ENCODE measurements at places on chromosomes 7 and 10. TPM values are rescaled to one million over a fixed set of nuclear protein-coding genes. Genes with fewer than 3 reads are reported as not detected.
A peak's percentile ranks its signal among the peaks of the same experiment; 100 is the strongest.

DNA sequence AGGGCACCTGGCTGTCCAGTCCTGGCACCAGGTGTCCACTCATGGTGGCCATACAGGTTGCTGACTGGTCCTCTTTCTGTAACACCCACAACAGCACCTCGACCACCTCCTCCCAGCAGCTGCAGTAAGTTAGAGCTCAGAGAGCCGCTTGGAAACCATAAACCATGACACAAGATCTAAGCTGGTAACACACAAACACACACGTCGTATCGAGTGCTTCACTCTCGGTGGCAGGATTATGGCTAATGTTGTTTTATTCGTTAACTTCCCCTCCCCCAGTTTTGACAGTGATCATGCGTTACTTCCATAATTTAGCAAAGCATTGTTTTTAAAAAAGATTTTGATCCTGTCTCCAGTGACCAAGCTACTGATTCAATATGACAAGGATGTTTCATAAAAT lies 59.7 kb downstream of the CAMK2B start:
- H3K27ac ChIP-seq: no peak overlapping the region
- no peaks in the 10 kb centered on the region for H3K27me3 ChIP-seq
- no peak overlapping the region for H3K4me3 ChIP-seq
- no peak for DNase-seq

GRCh38 chr10:2790396-2791188 lies 276.8 kb upstream of the PFKP start:
- no peaks in the 10 kb centered on the region for H3K4me1 ChIP-seq
- H3K27me3 ChIP-seq: no peaks in the 10 kb centered on the region
- H3K36me3 ChIP-seq: no peaks in the 10 kb centered on the region
- no peak overlapping the region for H3K4me3 ChIP-seq
- no peak for DNase-seq
- H3K27ac ChIP-seq: no peak overlapping the region

DNA sequence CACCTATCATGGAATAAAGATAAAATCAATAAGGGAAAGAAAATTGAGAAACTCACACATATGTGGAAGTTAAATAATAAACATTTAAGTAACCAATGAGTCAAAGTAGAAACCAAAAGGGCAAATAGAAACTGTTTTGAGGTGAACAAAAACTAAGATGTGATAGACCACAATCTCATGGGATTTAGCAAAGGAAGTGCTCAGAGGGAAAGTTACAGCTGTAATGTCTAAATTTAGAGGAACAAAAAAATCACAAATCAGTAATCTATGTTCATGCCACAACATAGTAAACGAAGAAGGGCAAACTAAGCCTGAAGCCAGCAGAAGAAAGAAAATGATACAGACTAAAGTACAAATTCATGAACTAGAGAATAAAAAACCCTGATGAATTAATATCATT lies 16.3 kb downstream of the CYP3A4 start:
- H3K4me3 ChIP-seq: no peak overlapping the region
- no peak for DNase-seq
- H3K4me1 ChIP-seq: no peaks in the 10 kb centered on the region
- H3K36me3 ChIP-seq: no peaks in the 10 kb centered on the region

GRCh38 chr7:6725003-6725402 lies 18.3 kb upstream of the ZNF12 start:
- peak; percentile 84 for DNase-seq
- H3K27me3 ChIP-seq: no peaks in the 10 kb centered on the region
- H3K36me3 ChIP-seq: no peaks in the 10 kb centered on the region
- H3K27ac ChIP-seq: no peak overlapping the region
- H3K4me1 ChIP-seq: no peaks in the 10 kb centered on the region

- H3K4me1 ChIP-seq: no peaks in the 10 kb centered on the region
- no peak for DNase-seq
- H3K27me3 ChIP-seq: no peaks in the 10 kb centered on the region
- H3K27ac ChIP-seq: no peak overlapping the region
- no peaks in the 10 kb centered on the region for H3K36me3 ChIP-seq
- no peak overlapping the region for H3K4me3 ChIP-seq
These were observed 101.9 kb downstream of the EVX1 start for GRCh38 chr7:27344471-27344870.

DNA sequence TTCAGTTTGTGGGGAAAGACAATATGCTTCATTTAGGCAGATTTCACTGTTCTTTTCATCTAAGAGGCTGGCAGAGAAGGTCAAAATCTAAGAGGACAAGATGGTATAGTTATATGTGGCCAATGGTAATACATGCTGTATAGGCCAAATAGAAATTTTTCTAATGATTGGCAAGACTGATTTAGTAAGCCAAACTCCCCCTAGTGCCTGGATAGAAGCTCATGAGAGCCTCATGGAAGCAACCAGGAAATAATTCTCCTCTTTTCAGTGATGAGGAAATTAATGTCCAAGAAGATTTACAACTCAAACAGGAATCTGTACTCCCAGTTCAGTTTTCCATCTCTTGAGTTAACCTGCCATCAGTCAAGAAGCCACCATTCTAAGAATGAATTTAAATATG lies 253.6 kb upstream of the PHF14 start:
- no peaks in the 10 kb centered on the region for H3K27me3 ChIP-seq
- no peaks in the 10 kb centered on the region for H3K4me1 ChIP-seq
- DNase-seq: no peak
- no peak overlapping the region for H3K4me3 ChIP-seq

GRCh38 chr7:18495412-18496340 lies at the start of gene HDAC9:
TSS of gene HDAC9 (plus strand) at chr7:18495749. CDS start at chr7:18496303, 554 bp downstream.
- peak within 1 kb of the TSS; percentile 75 for H3K27ac ChIP-seq
- peak within 1 kb of the TSS; percentile 34 for H3K4me3 ChIP-seq
- no peaks in the 10 kb centered on the region for H3K27me3 ChIP-seq

- H3K4me3 ChIP-seq: no peak overlapping the region
- H3K27ac ChIP-seq: no peak overlapping the region
- no peak for DNase-seq
- H3K27me3 ChIP-seq: no peaks in the 10 kb centered on the region
These were observed 138.9 kb downstream of the EBF3 start for GRCh38 chr10:129825221-129825620.

GRCh38 chr7:157585113-157585861 lies 248.5 kb downstream of the DNAJB6 start:
- peak; percentile 26 for DNase-seq
- no peaks in the 10 kb centered on the region for H3K27me3 ChIP-seq
- H3K27ac ChIP-seq: no peak overlapping the region
- H3K36me3 ChIP-seq: no peaks in the 10 kb centered on the region

GRCh38 chr10:22690158-22690557 lies 24.2 kb downstream of the PIP4K2A start:
- H3K27me3 ChIP-seq: no peaks in the 10 kb centered on the region
- H3K36me3 ChIP-seq: no peaks in the 10 kb centered on the region
- DNase-seq: no peak
- H3K27ac ChIP-seq: no peak overlapping the region

DNA sequence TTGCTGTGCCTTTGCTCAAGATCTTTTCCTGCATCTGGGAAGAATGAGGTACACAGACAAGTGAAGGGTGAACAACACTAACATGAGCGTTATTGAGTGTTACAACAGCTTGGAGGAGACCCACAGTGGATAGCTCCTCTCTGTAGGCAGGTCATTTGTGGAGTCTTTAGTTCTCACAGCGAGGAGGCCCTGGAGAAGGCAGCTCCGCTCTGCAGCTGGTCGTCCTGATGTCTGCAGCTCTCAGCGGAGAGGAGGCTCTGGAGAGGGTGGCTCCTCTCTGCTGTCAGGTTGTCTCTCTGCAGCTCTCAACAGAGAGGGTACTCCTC lies 7.0 kb upstream of the DYNC2I1 start:
- H3K4me3 ChIP-seq: no peak overlapping the region
- no peaks in the 10 kb centered on the region for H3K4me1 ChIP-seq
- no peaks in the 10 kb centered on the region for H3K36me3 ChIP-seq
- H3K27ac ChIP-seq: no peak overlapping the region
- no peaks in the 10 kb centered on the region for H3K27me3 ChIP-seq

DNA sequence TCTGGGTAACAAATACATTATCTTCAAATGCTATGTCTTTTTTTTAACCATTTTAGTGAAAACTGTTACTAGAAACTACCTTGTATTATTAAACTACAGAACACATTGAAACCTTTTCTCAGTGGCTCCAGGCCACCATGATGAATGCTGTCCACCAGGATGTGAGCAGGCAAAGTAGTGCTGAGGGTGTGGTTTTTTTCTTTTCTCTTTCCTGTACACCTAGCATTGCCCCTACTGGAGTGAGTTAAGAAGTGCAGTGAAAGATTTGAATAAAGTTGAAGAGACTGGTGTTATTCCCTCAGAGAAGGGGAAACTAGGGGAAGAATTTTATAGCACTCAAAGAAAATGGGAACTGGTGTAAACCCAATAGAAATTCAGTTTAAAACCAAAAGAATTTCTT lies 120.0 kb upstream of the SAMD8 start:
- H3K27me3 ChIP-seq: no peaks in the 10 kb centered on the region
- no peak overlapping the region for H3K27ac ChIP-seq
- no peak for DNase-seq
- no peaks in the 10 kb centered on the region for H3K4me1 ChIP-seq
- H3K4me3 ChIP-seq: no peak overlapping the region

DNA sequence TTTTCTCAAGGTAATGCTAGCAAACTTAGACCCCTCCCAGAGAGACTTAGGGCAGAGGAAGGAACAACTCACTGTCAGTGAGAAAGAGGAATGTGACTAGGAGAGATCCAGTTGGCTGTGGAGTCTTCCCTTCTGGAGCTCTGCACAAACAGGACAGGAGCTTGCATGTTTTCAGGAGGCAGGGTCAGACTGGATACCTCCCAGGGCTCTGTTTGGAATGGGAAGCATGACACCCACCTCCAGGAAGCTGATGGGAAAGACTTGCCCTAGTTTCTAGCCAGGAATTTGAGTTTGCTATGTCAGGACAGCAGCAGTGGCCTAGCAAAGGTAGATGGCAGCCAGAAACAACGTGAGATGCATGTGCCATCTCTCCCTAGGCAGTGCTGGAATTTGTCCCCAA lies 40.6 kb downstream of the GHRHR start:
- no peak overlapping the region for H3K4me3 ChIP-seq
- no peak overlapping the region for H3K27ac ChIP-seq
- H3K4me1 ChIP-seq: no peaks in the 10 kb centered on the region
- no peaks in the 10 kb centered on the region for H3K36me3 ChIP-seq
- no peaks in the 10 kb centered on the region for H3K27me3 ChIP-seq
- no peak for DNase-seq

- no peak overlapping the region for H3K4me3 ChIP-seq
- no peaks in the 10 kb centered on the region for H3K27me3 ChIP-seq
- H3K27ac ChIP-seq: no peak overlapping the region
- no peaks in the 10 kb centered on the region for H3K36me3 ChIP-seq
- no peak for DNase-seq
These were observed 48.6 kb downstream of the MCU start for GRCh38 chr10:72740528-72740927.

DNA sequence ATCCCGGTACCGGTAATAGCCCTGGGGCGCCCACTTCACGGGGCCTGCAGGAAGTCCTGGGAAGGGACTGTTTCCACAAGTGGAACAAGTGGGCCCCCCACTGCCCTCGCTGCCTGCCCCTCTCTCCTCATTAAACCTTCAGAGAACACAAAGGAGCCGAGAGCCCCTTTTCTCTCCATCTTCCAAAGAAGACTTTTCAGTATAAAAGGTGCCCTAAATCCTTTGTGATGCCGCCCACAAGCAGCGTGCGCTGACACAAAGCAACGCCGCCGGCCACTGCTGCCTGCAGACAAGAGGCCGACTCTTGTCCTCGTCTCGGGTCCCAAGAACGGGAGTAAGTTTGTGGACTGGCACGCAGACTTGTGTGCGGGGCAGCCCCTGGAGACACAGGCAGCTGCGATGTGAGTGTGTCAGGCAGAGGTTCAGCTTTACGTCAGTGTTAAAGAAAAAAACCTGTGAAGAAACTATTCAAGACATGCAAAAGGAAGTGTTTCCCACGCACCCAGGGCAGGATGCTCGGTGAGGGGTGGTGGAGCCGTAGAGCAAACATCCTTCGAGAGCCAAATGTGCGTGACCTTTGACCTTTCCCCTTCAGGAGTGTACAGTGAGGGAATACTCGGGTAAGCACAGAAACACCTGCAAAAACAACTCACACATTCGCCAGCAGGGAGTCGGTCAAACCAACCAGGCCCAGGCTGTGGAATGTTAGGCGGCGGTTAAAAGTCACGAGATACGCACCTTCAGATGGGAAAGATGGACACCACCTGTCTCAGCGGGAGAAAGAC lies 118.2 kb downstream of the VIPR2 start:
- no peaks in the 10 kb centered on the region for H3K4me1 ChIP-seq
- no peaks in the 10 kb centered on the region for H3K27me3 ChIP-seq
- no peaks in the 10 kb centered on the region for H3K36me3 ChIP-seq
- no peak overlapping the region for H3K4me3 ChIP-seq
- no peak for DNase-seq
- H3K27ac ChIP-seq: no peak overlapping the region

GRCh38 chr7:24706211-24707170 lies 50.8 kb downstream of the GSDME start:
- no peak overlapping the region for H3K27ac ChIP-seq
- H3K36me3 ChIP-seq: no peaks in the 10 kb centered on the region
- DNase-seq: no peak
- H3K4me3 ChIP-seq: no peak overlapping the region
- H3K27me3 ChIP-seq: no peaks in the 10 kb centered on the region
- no peaks in the 10 kb centered on the region for H3K4me1 ChIP-seq

DNA sequence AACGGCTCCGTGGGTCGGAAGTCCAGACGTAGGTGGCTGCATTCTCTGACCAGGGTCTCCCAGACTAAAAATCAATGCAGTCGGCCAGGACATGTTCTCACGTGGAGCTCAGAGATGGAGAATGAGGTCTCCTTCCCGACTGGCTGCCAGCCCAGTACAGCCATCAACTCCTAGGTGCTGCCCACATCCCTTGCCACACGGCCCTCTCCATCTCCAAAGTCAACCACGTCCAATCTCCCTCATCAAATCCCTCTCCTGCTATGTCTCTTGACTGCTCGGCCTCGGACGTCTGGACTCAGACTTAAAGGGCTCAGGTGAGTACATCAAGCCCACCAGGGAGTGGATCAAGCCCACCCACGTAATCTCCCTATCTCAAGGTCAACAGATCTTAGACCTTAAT lies 6.9 kb downstream of the MAD1L1 start:
- DNase-seq: no peak
- H3K36me3 ChIP-seq: no peaks in the 10 kb centered on the region
- no peak overlapping the region for H3K27ac ChIP-seq
- no peaks in the 10 kb centered on the region for H3K27me3 ChIP-seq

DNA sequence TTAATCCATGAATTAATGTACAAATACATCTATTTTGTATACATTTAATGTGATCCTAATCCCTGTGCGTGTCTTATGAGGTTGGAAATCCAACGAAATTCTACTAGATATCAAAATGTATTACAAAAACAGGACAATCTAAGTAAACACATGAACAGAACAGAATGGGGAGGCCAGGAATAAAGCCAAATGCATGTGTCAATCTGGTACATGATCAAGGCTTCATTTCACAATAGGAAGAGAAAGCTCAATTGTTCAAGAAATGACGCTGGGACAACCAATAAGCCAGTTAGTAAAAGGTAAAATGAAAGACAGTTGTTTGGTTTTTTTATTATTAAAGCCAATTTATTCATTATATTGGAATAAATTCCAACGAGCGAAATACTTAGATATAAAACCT lies 83.0 kb downstream of the COL13A1 start:
- no peaks in the 10 kb centered on the region for H3K36me3 ChIP-seq
- peaks cover 25% of the 10 kb centered on the region for H3K4me1 ChIP-seq
- no peak for DNase-seq
- H3K4me3 ChIP-seq: no peak overlapping the region
- no peak overlapping the region for H3K27ac ChIP-seq

CLDN3 gene
- 868 TPM for total RNA-seq

ADAM8 gene
- total RNA-seq: 12.4 TPM

POMZP3 gene
- 8.8 TPM for total RNA-seq

VWA2 gene
- total RNA-seq: 16.1 TPM

OR2A12 gene
- not detected for total RNA-seq

OR2A7 gene
- 10.9 TPM for total RNA-seq

SPAM1 gene
- total RNA-seq: not detected

WDR86 gene
- 13.2 TPM for total RNA-seq

AZGP1 gene
- 30.3 TPM for total RNA-seq

WNT8B gene
- total RNA-seq: not detected
